ENCODE measurements at places on chromosomes 4 and X.

GRCh38 chrX:112691361-112691760 is 11.6 kb upstream of the LHFPL1 start:
- no peak for DNase-seq

GRCh38 chrX:8034058-8034457 is 106.8 kb upstream of the PNPLA4 start:
- DNase-seq = no peak

GRCh38 chr4:2662598-2662997 is 93.5 kb downstream of the TNIP2 start:
- no peak for DNase-seq

DNA sequence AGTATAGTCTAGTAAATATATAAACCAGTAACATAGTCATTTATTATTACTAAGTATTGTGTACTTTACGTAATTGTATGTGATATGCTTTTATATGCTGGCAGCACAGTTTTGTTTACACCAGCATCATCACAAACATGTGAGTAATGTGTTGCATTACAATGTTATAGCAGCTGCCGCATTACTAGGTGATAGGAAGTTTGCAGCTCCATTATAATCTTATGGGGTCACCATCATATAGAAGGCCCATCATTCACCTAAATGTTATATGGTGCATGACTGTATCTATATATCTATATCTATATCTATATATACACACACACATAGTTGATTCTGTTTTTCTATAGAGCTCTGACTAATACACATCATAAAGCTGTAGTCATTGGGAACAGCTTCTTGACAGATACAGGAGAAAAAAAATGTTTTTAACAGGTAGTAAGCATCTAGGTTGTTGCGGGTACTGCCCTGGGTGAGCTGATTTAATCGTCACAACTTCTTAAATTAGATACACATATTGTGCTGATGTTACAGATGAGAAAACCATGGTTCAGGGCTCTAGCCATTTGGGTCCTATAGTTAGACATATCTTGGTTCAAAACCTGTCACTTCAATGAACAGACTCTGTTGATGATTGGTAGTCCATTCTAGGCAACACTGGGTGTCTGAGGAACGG is 77.9 kb downstream of the CLNK start:
- DNase-seq = no peak

DNA sequence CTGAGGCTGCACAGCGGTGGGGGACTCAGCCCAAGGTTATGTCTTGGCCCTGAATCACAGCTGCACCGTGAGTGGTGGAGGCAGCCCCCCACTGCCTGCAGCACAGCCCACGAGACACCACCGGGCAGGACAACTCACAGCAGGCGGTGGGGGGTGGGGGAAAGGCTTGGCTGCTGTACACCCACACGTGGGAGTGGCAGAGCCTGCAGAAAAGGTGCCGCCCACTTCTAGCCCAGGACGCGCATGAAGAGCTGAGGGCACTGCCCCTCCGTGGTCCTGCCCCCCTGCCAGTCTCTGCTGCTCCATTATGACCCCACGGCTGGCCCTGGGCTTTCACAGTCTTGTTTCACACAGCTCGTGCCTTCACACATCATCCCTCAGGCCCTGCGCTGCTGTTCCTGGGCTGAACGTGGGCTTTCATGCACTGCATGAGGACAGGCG is 40.8 kb downstream of the FGFRL1 start:
- no peak for DNase-seq

- DNase-seq = no peak
Measured at GRCh38 chr4:61663310-61663709, 463.2 kb downstream of the ADGRL3 start.

DNA sequence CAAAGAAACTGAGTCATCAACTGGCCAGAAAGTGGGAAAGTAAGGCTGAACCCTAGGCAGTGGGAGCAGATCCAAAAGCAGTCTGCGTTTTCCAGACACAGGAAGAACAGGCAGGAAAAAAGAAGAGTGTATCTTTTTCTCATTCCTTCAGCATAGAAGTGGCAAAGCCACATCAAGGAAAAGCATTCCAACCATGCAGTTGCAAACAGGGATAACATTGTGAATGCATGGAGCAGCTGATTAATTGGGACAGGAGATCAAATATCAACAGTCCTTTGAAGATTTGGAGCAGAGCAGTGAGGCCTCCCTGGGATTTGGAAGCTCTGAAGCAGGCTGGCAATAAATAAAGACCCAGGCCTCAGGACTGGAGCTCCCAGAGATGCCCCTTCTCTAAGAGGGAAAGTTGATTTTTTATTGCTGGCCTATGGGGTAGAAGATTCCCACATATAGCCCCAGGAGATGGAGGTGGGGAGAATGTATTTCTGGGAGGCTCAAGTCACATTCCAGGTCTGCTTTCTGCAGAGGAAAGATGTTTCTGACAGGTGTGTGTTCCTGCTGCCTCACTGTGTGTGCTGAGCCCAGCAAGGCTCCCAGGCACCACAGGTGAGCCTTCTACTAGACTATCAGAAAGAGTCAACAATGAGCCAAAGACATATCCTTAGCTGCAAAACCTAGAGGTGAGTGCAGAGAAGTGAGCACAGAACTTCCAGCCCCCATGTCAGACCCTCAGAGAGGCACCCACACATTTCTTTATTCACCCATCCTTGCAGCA is 222.5 kb downstream of the RAB28 start:
- DNase-seq = no peak

GRCh38 chrX:39759526-39760224 is 338.1 kb downstream of the BCOR start:
- no peak for DNase-seq

GRCh38 chr4:12658146-12658545 is 826.0 kb downstream of the RAB28 start:
- no peak for DNase-seq

DNA sequence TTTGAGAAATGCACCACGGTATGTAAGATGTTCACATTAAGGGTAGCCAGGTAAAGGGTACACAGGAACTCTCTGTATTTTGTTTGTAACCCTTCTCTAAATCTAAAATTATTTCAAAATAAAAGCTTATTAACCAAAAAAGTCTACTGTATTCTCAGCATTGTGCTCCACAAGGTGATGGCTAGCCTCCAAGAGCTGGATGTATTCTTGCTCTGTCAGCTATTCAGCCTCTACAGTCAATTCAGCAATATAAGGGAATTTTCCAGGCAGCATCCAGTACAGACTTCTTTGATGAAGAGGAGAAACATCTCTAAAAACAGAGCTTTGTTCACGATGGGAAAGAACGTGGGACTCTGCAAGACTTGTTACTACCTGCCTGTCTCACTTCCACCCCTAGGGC is 63.5 kb upstream of the MAOA start:
- no peak for DNase-seq

DNA sequence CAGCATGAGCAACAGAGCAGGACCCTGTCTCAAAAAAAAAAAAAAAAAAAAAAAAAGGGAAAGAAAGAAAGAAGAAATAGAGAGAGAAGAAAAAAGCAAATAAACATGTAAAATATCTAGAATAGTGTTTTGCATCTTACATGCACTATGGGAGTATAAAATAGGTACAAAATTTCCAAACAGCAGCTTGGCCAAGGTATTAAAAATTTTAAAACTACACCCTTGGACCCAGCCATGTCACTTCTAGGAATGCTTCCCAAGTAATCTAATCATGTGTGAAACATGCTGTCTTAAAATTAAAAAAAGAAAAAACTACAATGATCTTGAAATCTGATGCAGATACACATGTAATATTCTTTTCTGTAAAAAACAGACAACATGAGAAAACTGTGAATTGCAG is 21.6 kb downstream of the IRF2 start:
- DNase-seq = no peak

DNA sequence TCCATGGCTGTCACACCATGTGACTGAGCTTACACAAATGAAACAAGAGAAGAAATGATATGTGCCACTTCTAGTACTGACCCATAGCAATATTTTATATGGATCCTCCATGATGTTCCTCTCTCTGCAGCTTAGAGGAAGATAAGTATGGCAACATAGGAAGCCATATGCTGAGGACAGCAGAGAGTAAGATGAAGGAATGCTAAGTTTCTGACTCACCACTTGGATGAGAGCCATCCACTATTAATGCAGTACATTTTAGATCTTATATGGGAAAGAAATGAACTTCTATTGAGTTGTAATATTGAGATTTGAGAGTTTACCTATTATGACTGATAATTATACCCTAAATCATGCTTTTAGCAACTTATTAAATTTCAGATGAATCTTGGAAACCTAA is 386.9 kb upstream of the MAOA start:
- no peak for DNase-seq

DNA sequence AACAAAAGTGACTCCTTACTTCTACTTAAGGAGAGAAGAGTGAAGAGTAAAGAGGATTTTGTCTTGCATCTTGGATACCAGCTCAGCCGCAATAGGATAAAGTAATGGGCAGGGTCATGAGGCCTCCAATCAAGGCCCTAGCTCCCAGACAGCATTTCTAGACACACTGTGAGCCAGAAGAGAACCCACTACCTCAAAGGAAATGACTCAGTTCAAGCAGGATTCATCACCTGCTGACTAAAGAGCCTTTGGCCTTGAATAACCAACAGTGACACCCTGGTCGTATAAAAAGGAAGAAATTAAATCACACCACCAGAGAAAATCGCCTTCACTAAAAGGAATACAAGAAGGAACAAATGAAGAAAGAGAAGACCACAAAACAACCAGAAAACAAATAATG is 416.1 kb downstream of the PCDH18 start:
- no peak for DNase-seq

DNA sequence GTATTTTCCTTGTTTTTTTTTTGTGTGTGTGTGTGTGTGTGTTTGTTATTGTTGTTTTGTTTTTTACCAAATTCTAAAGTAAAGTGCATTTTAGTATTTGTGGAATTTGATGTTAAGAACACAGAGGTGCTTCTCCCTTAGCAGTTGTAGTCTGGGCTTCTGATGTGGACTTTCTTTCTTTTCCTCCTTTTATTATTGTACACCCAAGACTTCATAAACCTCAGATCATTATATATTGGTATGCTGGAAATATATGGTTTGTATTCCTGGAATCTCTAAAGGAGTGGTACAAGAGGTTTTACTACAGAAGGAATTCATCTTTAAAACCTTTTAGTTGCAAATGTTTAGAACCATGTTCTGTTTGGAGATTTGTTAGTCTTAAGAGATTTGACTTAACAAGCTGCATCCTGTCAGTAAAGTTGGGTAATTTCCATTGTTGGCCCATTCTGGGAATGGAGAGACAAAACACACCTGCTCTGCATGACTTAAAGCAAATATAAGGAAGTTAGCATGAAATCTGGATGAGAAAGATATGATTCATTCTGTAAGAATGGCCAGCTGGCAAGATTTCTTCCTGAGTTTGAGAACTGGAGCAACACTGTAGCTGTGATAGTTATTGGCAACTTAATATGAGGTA is 64.0 kb downstream of the SMAD1 start:
- DNase-seq = no peak

GRCh38 chrX:107700317-107700774 is 72.0 kb downstream of the PRPS1 start:
- DNase-seq = no peak

- no peak for DNase-seq
Measured at GRCh38 chrX:21875013-21875412, 19.2 kb downstream of the YY2 start.

GRCh38 chr4:8846046-8846720 is 25.5 kb downstream of the HMX1 start:
- no peak for DNase-seq

DNA sequence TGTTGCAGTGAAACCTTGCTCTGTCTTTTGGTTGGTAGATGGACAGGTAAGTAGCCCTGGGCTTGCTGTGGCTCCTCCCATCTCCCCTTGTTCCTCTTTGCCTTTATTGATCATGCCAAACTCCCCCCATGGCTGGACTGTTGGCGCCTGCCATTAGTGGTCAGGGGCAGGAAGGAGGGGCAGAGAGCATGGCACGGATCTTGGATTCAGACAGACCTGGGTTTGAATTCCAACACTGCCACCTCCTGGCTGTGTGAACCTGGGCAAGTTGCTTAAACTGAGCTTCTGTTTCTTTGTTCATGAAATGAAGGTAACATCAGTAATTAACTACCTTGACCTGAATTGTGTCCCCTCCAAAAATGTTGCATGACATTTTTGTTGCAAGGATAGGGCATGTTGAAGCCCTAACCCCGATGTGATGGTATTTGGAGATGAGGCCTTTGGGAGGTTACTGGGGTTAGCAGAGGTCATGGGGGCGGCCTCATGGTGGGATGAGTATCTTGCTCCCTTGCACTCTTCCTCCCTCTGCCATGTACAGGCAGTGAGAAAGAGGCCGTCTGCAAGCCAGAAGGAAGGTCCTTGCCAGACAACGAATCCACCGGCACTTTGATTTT is 6.0 kb downstream of the SLC2A9 start:
- no peak for DNase-seq

- no peak for DNase-seq
Measured at GRCh38 chr4:88955580-88956380, 101.2 kb downstream of the FAM13A start.

DNA sequence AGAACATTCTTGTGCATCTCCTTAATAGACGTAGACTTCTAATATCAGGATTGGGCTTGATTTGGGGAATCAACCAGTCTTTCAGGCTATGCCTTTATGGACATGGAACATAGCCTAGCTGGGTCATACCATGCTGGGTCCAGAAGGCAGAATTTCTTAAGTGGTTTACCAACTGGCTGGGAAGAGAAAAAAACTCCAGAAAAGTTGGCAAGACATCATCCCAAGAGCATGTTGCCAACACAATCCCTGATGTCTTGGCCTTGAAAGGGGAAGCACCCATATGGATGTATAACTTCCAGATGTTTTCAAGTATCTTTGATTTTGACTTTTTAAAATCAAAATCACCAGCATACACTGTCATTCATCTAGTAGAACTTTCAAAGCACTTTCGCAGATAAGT is 138.0 kb upstream of the FGF13 start:
- DNase-seq = no peak

- DNase-seq = no peak
Measured at GRCh38 chrX:122418758-122419157, 765.3 kb upstream of the GRIA3 start.

Data from KG1 (cell line).